AG08395 (cell line): ENCODE measurements at places on chromosomes 6 and 20.

DNA sequence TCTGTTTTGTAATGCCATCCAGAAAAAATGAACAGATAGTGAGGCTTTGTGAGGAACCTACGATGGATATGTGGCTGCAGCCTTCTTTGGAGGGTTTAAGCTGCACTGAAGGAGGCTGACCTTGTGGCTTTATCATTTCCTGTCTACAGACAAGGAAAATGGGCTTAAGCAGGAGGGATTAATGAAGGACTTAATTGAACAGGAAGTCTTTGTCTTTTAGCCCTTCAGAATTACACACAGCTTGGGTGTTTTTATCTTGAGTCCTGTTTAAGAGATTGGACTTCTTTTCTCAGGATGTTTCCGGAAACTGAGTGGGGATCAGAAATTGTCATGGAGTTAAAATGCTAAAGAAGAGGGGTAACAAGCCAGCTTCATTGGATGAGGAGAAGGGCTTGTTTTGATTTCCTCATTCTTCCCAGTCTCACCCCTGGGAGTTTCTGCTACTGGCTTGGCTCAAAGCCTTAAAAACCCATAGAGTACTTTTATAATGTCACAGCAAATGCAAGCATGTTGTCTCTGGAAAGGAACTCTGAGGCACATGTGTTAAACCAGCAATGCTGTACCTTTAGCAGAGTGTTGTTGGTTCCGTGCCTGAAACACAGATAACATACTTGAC, 193.6 kb downstream of the JARID2 start:
- no peak for DNase-seq

GRCh38 chr6:129843573-129843972, 17.5 kb downstream of the TMEM244 start:
- no peak for DNase-seq

DNA sequence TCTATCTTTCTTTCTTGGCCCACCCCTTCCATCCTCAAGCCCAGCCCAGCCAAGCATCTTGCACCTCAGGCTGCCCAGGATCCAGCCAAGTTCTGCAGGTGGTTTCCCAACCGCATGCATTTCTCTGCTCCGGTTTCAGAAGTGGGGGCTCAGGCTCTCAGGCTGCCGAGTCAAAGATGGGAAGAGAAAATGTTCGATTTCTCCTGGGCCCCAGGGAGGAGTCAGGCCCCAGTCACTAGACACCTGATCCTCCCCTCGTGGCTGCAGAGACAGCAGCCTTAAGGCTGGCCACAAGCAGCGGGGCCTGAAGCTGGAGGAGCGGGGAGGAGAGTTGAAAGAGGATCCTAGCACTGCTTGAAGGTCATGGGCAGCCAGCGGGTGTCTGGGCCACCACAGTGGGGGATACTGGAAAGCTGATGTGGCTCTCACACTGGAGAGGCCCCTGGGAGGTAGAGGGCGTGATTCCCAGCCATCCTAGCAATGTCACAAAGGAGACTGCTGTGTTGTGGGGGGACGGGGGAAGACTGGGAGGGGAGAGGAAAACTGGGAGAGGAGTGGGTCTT, 42.2 kb upstream of the ZFAND3 start:
- DNase-seq = no peak

- no peak for DNase-seq
Observed at GRCh38 chr6:157877573-157878438, 54.8 kb downstream of the SNX9 start.

GRCh38 chr6:125738276-125738675, 11.2 kb upstream of the HEY2 start:
- DNase-seq = no peak

DNA sequence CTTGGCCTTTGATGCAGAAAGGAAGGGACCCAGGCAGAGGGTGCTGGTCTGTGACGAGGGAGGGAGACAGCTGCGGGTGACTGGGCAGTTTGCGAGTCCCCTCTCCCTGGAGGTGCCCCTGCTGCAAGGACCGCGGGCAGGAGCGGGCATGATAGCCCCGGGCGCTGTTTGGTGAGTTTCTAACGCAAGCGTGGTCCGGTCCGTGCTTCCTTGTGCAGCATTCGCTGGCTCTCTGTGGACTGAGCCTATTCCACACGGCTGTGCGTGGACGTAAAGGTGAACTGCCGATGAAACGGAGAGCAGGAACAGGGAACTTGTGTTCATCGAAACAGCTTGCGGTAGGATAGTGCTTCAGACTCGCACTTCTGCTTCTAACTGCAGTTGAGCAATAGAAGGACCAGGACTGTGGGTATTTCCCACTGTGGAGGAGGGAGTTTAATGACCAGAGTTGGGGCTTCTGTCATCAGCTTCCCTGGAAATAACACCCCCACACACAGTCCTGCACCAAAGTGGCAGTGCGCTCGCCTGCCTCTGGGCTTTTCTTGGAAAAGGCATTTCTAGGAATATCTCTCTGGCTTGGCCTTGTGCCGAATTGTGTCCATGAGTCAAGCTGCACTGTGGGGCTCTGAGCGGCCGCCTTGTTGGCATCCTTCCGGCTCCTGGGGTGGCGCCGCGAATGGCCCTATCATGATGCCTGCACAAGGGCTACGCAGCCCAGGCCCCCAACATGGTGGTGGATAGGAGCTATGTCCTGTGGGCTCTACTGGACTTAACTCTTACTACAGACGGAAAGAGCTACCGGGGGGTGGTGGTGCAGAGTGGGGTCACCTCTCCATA, 48.9 kb downstream of the DUSP22 start:
- no peak for DNase-seq

GRCh38 chr6:110329348-110329713, 28.8 kb downstream of the METTL24 start:
- peak; percentile 53 for DNase-seq

GRCh38 chr6:391559-392440, at the start of gene IRF4:
TSS of gene IRF4 (plus strand) at chr6:391752. CDS start at chr6:393153, 1,401 bp downstream.
- DNase-seq = no peak

DNA sequence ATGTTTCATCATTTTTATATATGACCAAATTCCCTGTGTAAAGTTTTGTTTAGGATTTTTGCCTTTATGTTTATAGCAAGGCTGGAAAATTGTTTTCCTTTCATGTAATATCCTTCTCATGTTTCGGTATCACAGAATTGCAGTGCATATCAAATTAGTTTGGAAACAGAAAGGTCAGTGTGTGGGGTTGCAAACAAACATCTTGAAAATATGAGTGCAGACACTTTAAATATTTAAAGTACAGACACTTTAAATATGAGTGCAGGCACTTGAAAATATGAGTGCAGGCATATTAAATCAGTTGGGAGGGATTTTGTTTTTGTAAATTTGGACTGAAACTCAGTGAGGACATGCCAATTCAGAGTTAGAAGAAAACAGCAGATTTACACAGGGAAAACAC, 6.5 kb downstream of the SLPI start:
- no peak for DNase-seq

DNA sequence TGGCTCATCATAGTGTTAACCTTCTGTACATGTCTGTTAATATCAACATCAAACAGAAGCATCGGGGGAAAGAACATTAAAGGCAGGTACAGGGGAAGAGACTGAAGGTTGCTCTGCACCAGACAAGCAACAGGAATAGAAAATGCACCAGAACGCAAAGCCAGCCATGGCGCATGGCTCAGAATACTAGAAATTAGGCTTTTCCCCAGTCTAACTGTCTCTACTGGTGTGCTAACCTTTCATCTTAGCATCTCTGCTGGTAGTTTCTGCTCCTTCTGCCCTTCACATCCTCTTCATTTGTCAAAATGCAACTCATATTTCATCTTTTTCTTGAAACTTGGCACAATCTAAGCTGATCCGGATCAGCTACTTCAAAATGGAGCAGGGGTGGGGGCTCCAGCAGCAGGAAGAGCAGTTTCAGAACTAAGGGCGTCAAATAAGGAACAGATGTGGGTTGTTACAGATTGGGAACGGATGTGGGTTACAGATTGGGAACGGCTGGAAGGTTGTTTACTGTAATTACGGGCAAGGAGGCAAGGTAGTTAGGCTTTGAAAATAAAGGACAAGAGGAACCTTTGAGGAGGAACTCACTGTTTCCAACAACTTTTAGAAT, 13.1 kb upstream of the RNASET2 start:
- DNase-seq = no peak

DNA sequence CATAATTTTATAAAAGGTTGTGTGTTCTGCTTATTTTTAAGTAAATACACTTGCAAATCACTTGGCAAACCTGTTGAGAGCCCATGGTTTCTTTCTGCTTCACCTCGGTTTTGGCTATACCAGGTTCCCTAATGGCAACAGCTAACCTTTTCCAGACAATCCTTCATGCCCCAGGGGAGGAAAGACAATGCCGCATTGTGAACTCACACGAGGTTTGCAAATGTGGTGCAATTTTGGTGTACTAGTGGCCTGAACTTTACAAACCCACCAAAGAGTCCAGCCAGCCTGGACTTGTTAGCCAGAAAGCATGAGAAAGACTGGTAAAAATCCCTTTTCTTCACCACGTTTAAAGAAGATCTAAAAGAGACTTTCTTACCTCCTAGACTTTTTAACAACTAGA, 84.8 kb upstream of the SOX4 start:
- DNase-seq = no peak

DNA sequence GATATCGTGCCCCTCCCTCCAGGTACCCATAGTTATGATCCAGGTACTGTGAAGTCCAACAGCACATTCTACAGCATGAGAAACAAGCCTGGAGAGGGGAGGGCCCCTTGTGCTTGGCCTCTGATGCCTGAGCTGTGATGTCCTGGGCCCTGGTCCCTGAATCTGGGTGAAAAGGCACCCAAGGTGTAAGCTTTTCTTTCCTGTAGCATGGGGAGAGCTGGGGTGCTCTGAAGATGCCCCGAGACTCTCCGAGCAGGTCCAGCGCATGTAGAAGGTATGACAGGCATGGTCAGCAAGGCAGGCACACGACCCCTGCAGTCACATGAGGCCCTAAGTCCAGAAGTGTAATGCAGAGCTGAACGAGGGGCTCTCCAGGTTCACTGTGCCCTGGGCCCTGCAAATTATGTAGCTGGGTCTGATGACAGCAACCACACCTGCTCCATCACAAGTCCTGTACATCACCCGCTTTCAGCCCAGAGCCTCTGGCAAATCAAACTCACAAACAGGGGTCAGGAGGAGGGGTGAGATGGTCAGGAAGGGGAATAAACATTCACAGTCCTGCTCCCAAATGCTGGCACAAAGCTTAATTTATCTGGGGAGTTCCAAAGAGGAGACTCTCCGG, 1.8 kb upstream of the CTSZ start:
- DNase-seq = no peak
